Naive B cell (primary cell): ENCODE measurements at places on chromosomes 6 and 20.

DNA sequence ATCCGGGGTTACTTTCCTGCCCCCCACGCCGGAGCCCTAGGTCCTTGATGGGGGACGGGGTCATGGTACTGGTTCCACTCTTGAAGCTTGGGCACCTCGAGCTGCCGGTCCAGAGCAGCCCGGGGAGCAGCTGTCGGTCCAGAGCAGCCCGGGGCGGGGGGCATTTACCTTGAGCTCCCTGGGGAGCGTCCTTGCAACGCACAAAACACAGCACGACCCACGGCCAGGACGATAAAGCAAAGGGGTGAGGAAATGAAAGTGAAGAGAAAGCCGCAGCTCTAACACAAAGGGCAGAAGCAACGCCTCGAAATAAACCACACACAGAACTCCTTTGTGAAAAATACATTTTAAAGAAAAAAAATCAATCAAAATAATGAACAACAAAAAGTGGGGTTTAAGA, 39.1 kb downstream of the KCNQ2 start:
- no peak for DNase-seq

DNA sequence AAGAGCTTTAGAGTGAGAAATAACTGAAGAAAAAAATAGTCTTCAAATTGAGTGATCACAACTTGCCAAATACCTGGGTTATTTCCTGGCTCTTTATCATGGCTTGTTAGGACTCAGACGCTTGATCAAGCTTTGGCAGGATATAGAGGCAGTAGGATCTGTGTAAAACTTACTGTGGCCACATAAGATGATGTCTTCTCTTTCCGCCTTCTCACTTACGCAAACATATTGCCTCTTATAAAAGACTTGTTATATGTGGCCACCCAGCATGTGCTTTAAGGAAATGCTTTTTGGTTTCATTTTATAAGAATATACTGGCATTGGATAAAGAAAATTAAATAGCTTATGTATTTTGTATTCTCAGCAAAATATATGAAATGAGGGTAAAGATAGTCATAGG, 101.8 kb upstream of the AKIRIN2 start:
- no peak for DNase-seq

DNA sequence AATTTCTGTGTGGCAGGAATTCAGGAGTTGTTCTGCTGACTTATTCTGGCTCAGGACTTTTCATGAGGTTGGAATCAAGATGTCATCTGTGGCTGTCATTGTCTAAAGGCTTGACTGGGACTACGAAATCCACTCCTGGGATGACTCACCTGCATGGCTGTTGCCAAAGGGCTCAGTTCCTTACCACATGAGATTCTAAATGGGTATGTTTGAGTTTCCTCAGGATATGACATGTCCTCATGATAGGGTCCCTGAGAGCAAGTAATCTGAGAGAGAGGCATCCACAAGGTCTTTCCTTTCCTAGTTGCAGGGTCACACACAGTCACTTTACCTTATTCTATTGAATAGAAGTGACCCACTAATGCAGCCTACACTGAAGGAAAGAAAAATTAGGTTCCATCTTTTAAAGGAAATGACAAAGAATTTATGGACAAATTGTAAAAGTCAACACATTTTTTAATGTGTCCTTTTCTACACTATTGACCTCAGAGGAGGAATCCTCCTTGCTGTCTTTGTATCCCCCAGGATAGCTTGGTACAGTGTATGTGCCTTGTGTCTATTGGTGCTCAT, 1025.0 kb upstream of the GJE1 start:
- no peak for DNase-seq

GRCh38 chr20:43979576-43980105, 65.0 kb downstream of the TOX2 start:
- DNase-seq, result no peak

- no peak for DNase-seq
These were observed 37.5 kb downstream of the ABRACL start for GRCh38 chr6:139066080-139066479.

DNA sequence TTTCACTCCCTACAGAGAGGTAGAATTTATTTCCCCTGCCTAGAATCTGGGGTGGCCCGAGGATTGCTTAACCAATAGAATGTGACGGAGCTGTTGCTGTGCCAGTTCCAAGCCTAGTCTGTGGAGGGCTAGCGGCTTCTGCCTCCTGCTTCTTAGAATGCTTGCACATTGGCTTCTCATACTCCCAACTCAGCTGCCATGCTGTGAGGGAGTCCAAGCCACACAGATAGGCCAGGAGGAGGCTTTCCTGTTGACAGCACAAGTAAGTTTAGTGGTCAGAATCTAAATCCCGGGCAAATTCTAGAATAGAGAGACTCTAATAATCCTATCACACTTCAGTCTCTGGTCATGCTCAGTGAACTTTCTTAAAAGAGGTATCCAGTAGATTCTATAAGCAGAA, 57.5 kb upstream of the SNRPB2 start:
- no peak for DNase-seq

- peak; percentile 1 for DNase-seq
These were observed 950 bp downstream of the KCTD20 start for GRCh38 chr6:36443471-36444428.

DNA sequence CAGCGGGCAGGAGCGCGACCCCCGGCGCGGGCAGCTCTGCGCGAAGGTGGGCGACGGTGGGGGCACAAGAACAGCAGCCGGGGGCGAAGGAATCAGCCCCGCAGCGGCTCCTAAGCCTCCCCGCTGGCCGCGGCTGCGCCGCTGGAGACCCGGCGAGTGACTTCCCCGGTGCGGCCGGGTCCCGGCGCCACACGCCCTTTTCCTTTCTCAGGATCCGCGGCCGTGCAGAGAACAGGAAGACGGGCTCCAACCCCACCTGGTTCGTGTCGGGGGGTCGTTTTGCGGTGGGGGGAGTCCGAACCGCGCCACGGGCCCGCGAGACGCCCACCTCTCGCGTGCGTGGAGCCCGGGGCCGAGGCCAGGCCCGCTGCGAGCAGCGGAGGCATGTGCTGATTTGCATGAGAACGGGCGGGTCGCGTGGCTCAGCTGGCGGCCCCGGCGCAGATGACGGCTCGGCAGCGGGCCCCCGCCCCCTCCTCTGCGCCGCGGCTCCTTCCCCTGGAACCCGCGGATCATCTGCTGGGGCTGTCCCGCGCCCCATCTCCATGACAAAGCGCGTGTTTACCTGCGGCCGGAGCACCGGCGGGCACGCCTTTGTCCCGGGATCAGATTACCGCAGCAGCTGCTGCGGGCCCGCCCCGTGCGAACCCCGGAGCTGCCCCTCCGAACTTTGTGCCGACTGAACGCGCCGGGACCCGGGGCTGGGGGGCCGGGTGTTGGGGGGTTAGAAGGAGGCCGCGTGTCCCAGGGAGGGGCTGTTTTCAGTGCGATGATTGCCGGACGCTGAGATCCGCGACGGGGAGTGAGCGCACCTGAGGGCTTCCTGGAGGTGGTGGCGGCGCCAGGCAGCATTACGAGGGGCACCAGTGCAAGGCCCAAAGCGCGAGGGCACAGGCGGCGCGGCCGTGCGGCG, 4.9 kb upstream of the DLL1 start:
- peak; percentile 78 for DNase-seq

DNA sequence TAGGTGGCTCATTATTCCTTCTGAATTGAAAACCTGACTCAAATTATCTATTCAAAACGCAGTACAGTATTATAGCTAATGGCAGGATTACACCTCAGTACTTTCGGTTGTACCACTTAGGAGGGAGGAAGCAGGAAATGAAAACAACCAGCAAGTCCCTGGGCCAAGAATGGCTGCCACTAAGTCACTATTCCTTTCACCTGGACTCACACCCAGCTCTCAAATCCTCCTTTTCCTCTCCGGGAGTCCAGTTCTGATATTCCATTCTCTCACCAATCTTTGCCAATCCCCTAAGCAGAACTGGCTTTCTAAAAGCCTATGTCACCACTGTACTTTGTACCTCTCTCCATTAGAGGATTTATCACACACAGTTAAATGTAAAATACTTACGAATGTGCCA, 20.6 kb downstream of the TMEM242 start:
- DNase-seq, result no peak

GRCh38 chr6:98047871-98048270, 764.9 kb upstream of the MMS22L start:
- DNase-seq, result no peak

DNA sequence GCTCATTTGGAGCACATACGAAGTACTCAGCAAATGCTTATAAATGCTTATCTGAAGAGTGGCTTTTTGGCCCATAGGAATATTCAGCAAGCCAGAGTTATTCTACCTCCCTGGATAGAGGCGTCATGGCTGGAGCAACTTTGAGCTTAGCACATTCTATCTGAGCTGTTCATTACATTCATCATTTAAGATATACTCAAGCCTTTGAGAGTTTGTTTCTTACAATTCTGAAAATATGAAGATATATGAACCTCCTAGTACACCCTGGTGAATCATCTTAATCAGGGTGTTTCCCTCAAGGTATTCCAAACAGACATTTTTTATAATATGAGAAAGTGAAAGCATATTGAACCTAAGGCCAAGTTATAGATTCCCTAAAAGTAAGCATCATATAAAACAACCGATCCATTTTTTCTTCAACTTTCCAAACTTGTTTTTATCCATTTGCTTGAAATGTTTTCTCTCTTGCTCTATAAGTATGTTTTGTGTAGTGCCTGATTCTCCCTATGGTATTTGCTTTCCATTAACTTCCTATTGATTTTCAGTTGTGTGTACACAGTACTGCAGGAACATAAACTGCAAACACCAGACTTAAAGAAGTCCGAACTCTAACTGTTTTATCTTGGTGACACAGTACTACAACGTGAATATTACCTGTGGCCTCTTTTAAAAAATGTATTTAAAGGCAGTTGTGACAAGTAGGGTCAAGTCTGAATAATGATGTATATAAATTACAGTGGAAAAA, 139.7 kb upstream of the PTPRK start:
- no peak for DNase-seq
